ENCODE measurements at places on chromosomes 4 and X.

DNA sequence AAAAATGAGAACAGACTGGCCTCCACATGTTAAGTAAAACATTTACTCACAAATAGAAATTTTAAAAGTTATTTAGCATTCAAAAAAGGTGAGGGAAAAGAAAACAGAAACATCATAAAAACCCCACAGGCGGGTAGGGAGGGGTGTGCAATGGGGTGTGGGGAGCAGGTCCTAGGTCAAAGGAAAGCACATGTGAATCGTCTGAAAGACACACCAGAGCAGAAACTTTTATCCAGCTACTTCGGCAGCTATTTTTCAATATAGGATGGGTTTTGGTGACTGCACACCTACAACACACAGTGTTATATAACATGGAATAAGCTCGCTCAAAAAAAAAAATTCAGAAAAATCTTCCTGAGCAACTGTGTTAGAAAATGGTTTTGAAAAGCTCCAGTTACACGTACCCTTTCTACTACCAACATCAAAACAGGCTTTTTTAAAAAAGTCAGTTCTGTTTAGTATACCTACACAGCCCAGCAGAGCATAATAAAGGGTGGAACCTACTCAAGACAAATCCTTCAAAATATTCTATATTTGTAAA is 1.6 kb downstream of the OTUD4 start:
- no peak for DNase-seq

DNA sequence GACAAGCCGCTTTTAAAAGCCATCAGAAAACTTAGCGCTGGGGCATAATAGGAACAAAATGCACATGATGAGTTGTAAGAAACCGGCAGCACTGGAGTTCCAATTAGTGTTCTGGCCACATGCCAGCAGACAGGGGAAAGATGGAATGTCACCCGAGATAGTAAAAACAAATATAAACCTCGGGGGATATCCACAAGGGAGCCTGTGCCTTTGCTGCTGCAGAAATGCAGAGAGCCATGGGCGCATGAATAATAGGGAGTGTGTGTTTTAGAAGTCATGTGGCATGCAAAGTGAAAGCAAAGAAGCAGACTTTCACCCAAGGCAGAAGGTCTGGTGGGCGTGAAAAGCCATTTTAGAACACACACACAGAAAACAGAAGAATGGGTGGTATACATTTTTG is 19.1 kb downstream of the GPRASP3 start:
- no peak for DNase-seq

GRCh38 chr4:111959222-111959621 is 186.0 kb upstream of the FAM241A start:
- DNase-seq: peak; percentile 4

- DNase-seq: no peak
Measured at GRCh38 chr4:183875251-183875825, 29.8 kb upstream of the STOX2 start.
